ENCODE measurements at places on chromosomes 6 and 20.

DNA sequence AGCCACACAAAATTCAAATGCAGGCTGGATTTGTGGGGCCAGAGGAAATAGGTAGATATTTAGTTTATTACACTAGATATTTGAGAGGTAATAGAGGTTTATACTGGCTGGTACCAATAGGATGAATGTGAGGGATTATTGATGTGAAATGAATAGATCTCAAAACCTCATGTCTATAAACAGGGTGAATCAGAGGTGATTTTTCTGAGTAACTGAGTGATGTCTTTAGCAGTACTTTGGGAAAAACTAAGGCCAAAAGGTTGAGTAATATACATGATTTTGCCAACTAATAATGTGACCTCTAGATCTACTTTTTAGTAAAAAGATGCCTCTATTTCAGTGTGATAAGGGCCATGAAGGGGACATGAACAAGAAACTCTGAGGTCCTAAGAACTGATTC is 86.8 kb downstream of the HAO1 start:
- no peak for DNase-seq

- DNase-seq = no peak
These were observed 10.9 kb downstream of the PYGB start for GRCh38 chr20:25258828-25259227.

DNA sequence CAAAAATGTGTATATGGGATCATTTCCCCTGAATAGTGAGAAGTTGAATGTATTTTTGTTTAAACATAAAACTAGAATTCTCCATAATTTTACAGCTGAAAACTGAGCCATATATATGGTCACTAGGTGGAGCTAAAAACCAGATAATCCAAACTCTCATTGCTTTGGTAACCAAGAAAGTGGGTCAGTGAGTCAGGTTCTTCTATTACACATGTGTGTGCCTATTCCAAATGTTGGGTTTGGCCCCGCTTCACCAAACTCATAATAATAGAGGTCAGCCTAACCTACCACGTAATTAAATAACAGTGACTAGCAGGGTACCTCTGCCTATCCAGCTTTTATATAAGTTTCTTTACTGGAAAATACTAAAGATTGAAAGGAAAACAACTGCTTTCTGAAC is 19.3 kb upstream of the RNGTT start:
- no peak for DNase-seq

DNA sequence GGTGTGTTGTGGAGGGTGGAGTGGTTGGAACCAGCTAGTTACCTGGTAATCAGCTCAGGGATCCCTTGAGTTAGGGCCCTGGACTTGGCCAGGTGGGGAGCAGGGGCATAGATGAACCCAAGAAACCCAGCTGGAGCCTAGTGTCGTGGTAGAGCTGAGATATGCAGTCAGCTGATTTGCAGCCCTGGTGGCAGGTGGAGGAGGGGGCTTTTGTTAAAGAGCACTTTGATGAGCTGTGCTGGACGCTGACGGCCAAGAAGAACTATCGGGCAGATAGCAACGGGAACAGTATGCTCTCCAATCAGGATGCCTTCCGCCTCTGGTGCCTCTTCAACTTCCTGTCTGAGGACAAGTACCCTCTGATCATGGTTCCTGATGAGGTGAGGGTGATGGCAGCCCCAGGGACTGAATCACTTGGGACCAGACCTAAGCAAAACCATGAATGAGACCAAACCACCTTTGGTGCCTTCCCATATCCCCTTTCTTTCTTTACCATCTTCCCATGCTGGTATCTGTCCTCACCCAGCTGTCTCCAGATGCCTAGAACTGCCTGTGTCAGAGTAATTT is 12.7 kb downstream of the DEF6 start:
- peak; percentile 27 for DNase-seq

DNA sequence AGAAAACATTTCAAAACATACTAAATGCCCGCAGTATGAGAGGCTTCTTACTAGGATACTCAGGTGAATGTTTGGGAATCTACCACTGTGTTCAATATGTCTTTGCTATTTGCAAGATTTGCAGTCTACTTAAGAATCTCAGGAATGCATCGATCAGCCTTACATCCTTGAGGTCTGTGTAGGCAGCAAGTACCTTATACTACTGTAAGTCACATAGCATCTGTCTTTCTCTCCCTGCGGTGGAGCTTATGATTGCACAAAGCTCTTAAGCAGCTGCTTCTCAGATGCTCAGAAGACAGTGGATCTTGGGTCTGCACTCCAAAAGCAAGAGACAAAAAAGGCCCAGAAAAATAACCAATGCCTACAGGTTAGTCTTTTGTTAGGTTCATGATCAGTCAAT is 21.4 kb downstream of the PCSK2 start:
- no peak for DNase-seq

DNA sequence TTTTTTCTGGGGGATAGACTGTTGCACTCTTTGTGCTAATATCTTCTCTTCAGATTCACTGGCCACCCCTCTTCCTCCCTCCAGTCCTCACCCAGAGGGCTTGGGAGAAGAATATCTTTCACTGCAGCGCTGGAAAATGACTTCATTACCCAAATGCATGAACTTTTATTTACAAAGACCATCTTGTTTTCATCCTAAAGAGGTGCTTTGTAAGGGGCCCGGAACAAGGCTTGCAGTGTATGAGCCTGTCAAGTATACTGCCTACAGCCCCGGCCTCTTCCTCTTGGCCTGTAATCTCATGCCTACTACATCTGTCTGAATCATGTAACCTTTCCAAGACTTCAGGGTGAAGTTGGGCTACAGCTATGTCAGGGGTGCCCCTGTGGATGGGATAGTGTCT is 554 bp upstream of the LAMA4 start:
- DNase-seq = no peak

DNA sequence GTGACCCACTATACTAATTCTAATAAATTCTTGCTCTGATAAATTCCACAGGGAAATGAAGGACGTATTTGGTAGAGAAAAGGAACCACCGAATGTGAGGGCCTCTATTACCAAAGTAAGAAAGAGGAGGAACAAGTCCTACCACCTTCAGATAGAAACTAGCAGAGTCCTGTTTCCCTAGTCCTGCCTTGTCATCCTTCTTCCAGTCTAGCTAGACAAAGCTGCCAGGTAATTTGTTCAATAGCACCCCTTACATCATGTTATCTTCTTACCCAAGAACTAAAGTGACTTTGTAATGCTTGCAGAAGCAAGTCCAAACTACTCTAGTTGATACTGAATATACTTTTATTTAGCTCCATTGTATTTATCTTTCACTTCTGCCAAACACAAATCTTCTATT is 29.3 kb upstream of the FAM83B start:
- DNase-seq = no peak

DNA sequence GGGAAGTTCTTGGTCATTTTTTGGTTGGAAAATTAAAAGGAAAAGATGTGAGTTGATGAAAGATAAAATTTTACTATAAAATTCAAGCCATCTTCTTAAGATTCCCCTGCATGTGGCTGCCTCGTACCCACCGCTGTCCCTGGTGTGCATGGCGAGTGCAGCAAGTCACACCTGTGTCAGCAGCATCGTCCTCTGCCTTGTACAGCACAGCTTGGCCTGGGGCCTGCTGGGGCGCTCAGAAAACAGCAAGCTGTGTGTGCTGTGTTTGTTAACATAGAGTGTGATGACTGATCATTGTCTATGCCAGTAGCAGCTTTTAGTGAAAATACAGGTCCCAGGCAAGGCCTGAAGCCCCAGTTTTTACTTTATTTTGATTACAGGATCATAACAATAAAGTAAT is 56.7 kb downstream of the FAM120B start:
- no peak for DNase-seq

GRCh38 chr6:151096691-151097606 is 142.8 kb upstream of the AKAP12 start:
- DNase-seq = no peak

- DNase-seq = no peak
These were observed 56.4 kb upstream of the TTPAL start for GRCh38 chr20:44419131-44419844.

- DNase-seq = peak; percentile 57
These were observed 805 bp upstream of the STX16 start for GRCh38 chr20:58650181-58650775.

DNA sequence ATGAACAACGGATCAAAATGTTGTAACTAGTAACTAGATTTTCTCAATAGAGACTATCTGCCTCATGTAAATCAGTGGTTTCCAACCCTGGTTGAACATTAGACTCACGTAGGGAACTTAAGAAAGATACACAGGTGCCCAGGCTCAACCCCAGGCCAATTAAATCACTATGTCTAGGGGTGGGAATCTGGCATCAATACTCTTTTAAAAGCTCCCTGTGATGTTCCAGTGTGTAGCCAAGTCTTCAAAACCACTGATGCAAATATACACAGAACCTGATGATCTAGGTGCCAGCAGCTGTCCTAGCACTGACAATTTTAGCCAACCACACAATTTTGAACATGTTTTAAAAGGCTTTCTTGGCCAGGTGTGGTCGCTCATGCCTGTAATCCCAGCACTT is 128.7 kb downstream of the TBC1D32 start:
- DNase-seq = no peak

GRCh38 chr20:63325021-63325471 is 32.1 kb downstream of the COL20A1 start:
- no peak for DNase-seq

DNA sequence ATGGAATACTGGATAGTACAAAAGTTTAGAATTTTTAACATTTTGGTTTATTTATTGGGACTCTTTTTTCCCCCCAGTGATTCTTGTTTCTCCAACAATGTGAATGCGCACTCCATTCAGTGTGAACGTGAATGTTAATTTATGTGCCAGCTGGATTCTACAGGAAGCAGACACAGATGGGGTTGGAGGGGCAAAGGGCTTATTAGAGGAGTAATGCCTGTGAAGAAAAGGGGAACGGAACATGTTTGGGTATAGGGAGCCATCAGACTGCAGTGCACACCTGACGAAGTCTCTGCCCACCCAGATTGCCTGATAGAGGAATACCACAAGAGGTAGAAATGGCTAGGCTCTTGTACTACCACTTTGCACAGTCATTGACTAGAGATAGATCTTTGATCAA is 48.2 kb downstream of the PTPRA start:
- DNase-seq = no peak

- no peak for DNase-seq
These were observed 150.2 kb upstream of the SNX9 start for GRCh38 chr6:157672726-157673412.

- no peak for DNase-seq
These were observed 154.5 kb downstream of the QRSL1 start for GRCh38 chr6:106783640-106784566.

DNA sequence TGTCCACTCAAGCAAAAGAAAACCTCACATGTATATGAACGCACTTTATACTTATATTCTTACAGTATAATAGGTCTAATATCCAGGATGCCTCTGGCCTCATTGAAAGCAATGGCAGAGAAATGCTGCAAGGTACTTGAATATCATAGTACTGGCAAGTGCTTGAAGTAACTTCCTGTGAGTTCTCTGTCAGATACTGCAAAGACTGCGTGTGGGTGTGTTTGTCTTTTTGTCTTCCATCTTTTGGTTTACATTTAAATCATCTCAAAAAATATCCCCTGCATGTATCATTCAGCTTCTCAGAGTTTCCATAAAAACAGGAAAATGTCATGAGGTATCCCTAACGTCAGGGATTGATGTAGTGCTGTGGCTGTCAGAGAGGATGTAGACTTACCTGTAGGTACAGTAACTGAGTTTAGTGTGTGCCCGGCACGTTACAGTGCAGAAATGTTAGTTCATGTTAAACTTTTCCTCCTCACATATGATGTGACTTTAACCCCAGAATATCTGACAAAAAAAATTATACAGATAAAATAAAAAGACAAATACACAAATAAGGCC is 184.3 kb downstream of the DST start:
- DNase-seq = no peak

DNA sequence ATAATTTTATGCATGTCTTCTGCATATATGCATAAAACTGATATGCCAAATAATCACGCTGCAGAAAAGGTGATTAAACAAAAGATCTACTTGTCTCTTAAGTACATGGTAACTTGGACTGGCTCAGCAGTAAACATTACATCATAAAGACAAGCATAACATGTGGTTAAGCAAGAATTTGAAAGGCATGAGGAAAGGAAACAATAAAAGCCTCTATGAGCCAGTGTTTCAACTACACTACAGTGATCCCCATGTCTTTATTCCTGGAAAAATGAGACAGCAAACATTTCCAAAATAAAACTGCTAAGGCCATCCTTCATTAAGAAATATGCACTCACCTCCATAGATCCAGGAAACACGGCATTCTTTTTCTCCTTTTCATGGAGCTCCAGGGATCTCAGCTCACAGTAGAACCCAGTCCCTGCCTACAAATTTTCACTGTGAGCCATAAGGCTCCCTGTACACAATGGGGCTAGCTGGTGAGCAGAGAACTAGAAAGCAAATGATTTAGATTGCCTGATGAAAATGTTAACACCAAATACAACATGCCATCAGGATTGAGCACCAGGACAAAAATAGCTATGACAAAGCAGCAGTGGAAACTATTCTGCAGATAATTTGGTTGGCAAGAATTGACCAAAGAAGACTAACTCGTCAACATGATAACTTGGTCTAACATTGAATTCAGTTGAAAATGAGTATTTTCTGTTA is 156.1 kb downstream of the COL21A1 start:
- no peak for DNase-seq

DNA sequence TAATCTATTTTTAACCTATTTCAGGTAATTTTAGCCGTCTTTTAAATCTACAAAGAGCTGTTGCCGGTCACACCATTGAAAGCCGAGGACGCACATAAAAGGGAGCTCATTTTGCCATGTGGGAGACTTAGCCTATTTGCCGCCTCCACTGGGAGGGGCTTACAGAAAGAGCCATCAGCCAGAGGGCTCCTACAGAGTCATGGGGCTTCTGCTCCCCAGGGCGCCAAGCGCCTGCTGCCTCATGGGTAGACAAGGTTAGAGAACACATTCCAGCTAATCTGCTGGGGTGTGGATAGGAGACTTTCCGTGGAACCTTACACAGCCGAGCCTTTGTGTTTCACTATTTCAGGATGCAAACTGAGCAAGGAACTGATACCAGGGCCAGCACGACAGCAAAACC is 12.6 kb downstream of the PCMTD2 start:
- no peak for DNase-seq

DNA sequence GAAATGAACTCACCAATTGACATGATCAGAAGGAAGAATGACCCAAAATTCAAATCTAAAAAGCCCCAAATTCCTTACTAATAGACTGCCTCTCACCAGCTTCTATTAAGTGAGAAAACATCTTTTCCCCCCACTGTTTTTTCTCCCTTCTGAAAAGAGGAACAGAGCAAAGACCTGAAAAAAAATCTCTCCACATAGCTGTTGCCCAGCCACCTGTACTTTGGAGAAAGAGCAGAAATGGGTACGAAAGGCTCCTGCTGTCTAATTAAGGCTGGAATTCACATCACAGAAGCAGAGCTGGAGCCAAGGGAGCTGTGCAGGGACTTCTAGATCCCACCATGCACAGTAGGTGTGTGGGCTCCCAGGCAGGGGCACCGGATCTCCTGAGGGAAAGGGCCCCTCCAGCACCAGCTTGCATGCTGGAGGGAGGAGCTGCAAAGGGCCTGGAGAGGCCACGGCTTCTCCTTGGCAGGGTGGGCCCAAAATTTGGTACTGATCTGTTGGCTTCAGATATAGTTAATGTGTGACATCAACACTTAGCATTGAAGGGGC is 73.2 kb upstream of the DUSP22 start:
- no peak for DNase-seq

GRCh38 chr20:44287272-44288097 is 23.5 kb downstream of the FITM2 start:
- no peak for DNase-seq

- no peak for DNase-seq
These were observed 68.7 kb upstream of the STMND1 start for GRCh38 chr6:17032988-17033634.

Measured in activated naive CD8-positive, alpha-beta T cell treated with anti-CD3 and anti-CD28 coated beads, Interleukin-2, amount 50 U/mL, for 24 hours (primary cell).